ENCODE measurements at places on chromosomes 2 and 18.

DNA sequence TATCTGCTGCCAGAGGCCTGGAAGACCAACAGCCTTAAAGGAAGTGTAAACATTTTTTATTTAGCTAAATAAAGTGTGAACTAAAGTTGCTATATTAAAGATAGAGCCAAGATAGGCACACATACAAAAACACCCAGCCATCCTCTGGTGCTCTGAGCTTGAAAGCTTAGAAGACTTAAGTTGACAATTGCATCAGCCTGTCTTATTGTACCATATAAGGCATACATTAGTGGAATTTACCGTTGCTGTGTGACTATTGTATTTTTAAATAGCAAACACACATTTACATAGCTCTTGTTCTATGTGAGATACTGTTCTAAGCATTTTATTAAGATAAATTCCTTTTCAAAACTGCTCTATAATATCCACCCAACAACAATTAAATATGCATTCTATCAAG lies 736.6 kb upstream of the ZEB2 start:
- DNase-seq, result no peak

DNA sequence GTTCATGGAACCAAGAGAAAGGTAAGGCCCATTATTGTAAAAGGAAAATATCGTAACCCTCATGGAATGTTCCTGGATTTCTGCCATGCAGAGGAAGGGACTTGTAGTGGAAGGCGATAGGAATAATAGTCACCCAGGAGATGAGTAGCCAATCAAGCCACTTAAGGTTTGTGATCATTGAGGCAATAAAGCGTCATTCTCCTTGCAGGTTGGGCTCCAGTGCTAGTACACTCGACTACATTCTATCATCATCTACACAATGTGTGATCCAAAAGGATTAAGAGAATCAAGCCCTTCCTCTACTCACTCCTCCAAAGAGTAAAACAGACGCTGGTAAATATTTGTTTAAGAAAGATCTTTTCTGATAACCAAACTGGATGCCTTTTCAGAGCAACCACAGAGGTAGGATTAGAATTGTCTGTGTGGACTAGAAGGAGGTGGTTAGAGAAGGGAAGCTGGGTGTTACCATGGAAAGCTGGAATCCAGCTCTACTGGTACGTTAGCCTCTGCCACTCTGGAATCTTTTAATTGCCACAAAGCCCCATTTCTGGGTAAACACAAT lies 245.7 kb downstream of the IKZF2 start:
- no peak for DNase-seq

- no peak for DNase-seq
Observed at GRCh38 chr2:212299333-212299732, 239.3 kb downstream of the ERBB4 start.

GRCh38 chr2:28748176-28748575 lies 3.5 kb upstream of the PPP1CB start:
- no peak for DNase-seq

DNA sequence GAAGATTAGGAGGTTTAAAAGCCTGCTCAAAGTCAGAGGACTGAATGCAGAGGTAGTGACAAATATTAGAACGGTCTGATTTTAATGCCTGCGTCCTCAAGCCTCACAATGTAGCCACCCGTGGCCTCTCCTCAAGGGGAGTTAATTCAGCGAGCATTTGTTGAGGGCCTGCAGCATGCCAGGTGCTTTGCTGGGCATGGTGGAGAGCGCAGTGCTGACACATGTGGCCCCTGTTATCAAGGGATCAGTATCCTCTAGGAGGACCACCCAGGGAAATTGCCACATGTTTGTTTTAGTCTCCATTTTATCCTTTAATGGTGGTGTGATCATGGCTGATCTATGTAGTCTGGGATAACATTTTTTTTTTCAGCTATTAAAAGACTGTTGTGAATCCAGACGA lies 19.2 kb downstream of the PMAIP1 start:
- no peak for DNase-seq

- no peak for DNase-seq
Observed at GRCh38 chr2:152950126-152950525, 231.7 kb downstream of the ARL6IP6 start.

DNA sequence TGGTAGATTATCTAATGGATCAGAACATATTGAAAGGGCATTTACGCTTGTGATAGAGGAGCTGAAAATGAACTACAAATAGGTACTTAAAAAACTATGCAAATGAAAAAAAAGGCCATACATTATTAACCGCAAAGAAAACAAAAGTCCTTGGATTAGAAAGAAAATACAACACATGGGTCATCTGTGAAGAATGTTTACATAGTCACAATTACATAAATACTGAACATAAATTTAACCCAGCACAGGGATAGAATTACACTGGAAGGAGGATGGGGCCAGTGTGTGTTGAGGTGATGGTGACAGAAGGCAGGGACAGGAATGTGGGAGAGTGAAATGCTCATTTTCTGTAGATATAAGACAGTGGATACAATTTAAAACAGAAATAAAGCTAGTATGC lies 6.6 kb downstream of the NTSR2 start:
- DNase-seq, result no peak

GRCh38 chr2:226669905-226670304 lies 129.7 kb downstream of the IRS1 start:
- no peak for DNase-seq

- no peak for DNase-seq
Observed at GRCh38 chr2:236173729-236174607, 5.8 kb upstream of the GBX2 start.

- DNase-seq, result no peak
Observed at GRCh38 chr18:55780586-55781071, 192.6 kb upstream of the TCF4 start.

- DNase-seq, result no peak
Observed at GRCh38 chr18:76619621-76620315, 124.7 kb upstream of the ZNF516 start.

- DNase-seq, result no peak
Observed at GRCh38 chr2:15704086-15704787, 112.6 kb downstream of the DDX1 start.

GRCh38 chr2:130807659-130808385 lies 28.9 kb upstream of the ARHGEF4 start:
- DNase-seq, result no peak

DNA sequence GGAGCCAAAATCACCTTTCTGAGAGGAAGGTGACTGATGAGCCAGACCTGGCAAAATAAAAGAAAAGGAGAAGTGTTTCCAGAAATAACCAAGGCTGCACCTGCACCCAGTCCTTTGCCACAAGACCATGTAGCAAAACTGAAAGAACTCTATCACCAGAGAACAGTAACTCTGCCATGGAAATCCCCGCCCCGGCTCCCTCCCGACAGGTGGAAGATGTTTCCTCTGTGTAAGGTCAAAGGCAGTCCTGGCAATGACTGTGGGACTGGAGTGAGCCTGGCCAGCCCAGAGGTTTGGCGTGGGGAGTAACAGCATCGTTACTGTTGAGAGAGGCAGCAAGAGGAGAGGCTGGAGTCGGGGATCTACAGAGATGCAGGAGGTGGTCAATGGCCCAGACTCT lies 42.3 kb downstream of the SPRED2 start:
- DNase-seq, result peak; percentile 13

- DNase-seq, result no peak
Observed at GRCh38 chr2:182553483-182553882, 126.6 kb upstream of the PDE1A start.

DNA sequence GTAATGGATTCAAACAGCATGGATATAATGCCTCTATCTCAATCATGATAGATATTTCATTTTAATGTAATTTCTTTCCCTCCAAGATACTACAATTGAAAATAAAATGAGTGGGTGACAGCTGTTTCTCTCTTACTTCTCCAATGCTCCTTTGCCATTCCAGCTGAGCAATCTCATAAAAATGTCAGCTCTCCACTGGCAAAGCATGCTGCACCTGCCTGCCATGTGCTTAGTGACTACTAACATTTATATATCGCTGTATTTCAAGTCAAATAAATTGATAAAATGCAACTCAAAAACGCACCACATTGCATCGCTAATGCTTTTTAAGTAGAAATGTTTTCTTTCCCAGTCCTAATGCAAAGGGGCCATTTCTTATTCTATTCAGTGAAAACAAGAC lies 1093.9 kb downstream of the CBLN2 start:
- DNase-seq, result no peak

GRCh38 chr2:208148803-208149202 lies 2.8 kb upstream of the CRYGB start:
- no peak for DNase-seq

DNA sequence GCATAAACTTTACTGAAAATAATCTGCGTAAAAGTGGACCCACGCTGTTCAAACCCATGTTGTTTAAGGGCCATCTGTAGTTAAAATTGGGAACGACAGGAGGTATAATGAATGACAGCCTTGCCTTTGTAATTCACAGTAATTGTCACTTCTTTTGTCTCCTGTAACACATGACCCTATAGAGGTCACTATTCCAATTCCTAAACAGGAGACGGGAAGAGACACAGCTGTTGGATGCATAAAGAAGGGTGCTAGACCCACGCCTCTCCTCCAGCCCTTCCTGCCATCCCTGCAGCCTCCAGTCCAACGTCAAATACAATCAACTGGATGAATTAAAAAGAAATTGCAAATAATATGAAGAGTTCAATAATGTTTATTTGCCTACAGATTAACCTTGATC lies 63.1 kb upstream of the NFATC1 start:
- DNase-seq, result no peak

DNA sequence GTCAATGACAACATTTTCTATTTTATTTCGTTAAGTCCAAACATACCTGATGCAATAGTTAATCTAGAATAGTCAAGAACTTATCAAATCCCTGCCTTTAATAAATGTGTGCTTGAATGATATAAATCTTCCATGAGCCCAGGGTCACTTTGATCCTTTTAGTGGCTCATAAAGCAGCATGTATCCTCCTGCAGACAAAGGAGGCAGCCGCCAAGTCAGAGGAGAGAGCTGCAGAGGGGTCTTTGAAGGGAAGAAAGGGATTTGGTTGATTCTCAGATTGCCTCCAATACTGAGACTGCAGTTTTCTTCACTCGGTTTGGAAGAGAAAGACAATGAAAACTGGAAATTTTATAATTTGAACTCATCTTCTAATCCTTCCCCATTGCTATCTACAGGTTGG lies 378.4 kb upstream of the PIK3C3 start:
- no peak for DNase-seq
